Mesenteric fat pad (tissue), 1 donor: ENCODE measurements at places on chromosomes 16 and 17. TPM values are rescaled to one million over a fixed set of nuclear protein-coding genes. Genes with fewer than 3 reads are reported as not detected.

DHRS13 gene
- total RNA-seq: 5.5 TPM

TAT gene
- total RNA-seq: not detected

MYH2 gene
- not detected for total RNA-seq

POLG2 gene
- total RNA-seq: 11.6 TPM

NLRC3 gene
- 1.2 TPM for total RNA-seq

LPO gene
- total RNA-seq: not detected

SCARF1 gene
- 25.7 TPM for total RNA-seq

TLCD2 gene
- 30.1 TPM for total RNA-seq

DNASE1L2 gene
- total RNA-seq: 0.39 TPM

CBX2 gene
- 2.9 TPM for total RNA-seq

MYH3 gene
- 3.8 TPM for total RNA-seq

RNF227 gene
- total RNA-seq: 0.80 TPM

LGALS9B gene
- not detected for total RNA-seq

PIGQ gene
- 32.4 TPM for total RNA-seq

CTRB1 gene
- total RNA-seq: 4.8 TPM

WNK4 gene
- not detected for total RNA-seq

GRCh38 chr17:30393491-30393890 is 14.8 kb downstream of the CPD start:
- no peak for DNase-seq

DNA sequence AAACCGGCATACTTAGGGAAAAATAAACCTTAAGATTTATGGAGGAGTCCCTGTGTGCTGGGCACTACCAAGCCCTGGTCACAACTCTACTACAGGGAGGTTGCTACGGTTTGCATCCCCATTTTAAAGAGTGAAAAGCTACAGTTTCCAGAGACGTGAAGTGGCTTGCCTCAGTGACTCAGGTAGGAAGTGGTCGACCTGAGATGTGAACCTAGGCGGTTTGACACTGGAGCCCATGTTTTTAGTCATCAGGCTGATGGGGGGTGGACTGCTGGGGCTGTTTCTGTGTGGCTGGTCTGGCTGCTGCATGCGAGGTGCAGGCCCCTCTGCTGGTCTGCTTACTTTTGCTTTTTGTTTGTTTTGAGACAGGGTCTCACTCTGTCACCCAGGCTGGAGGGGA is 6.6 kb downstream of the COX6A2 start:
- DNase-seq: no peak

GRCh38 chr17:42414704-42415409 is 8.2 kb downstream of the CAVIN1 start:
- no peak for DNase-seq

- DNase-seq: no peak
Measured at GRCh38 chr17:51397361-51398127, 137.2 kb downstream of the UTP18 start.

DNA sequence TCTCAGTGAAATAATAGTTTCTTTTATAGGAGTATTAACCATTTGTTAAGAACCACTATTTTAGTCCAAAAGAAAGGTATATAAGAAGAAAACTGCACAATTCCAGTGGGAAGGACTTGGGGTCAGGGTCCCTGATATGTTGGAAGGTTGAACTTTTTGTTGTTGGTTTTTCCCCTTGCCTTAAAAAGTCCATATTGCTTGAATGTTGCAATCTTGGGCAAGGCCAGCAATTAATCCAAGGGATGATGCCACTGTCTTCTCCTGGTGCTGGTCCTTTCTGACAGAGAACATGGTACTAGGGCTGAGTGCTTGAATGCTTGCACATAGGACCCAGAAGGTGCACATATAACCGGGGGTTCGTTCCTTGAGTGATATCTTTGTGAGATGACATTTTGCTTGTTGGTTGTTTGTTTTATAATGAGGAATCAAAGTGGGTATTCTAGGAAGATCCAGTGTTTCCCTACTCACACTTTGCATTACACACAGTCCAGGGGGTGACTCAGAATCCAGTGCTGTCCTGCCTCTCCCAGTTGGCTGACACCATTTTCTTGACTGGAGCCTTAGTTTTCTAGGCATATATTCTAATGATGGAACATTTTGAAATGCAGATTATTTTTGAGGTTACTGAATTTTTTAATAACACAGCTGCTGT is 54.9 kb downstream of the SIAH1 start:
- no peak for DNase-seq

DNA sequence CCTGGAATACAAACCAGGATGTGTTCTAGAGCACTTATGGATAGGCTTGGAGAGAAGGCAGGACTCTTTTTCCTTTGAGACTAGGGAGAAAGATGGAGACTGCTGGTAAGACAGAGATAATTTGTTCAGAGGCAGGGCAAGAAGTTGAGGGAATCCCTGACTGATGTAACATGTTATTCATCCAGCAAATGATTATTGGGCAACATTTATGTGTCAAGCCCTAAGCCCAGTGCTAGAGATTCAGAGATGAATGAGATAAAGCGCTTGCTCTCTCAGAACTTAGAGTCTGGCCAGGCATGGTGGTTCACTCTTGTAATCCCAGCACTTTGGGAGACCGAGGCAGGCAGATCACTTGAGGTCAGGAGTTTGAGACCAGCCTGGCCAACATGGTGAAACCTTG is 47.8 kb upstream of the NUFIP2 start:
- DNase-seq: no peak

DNA sequence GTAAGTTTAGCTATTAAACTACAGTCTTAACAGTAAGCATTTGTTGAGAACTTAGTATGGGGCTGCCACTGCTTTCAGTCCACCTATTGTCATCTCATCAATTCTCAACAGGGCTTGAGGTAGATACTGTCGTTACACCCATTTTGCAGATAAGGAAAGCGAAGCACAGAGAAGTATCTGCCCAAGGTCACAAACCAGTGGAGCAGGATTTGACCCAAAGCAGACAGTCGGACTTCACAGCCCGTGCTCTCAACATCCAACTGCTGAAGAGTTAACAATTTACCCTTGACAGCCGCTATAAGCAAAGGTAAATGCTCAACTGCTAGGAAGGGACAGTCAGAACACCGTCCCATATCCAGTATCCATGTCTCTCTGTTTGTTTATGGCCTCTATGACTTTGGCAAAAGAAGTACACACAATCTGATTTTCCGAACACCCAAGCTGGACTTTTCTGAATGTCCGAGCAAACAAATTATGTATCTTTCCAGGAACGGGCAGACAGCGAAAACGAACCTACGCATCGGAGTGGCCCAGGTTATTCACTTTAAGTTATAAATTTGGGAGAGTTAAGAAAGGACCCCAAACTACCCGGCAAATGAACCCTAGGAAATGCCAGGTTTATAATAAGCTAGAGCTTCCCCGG is 1.2 kb downstream of the SIAH1 start:
- no peak for DNase-seq

- peak; percentile 24 for DNase-seq
Measured at GRCh38 chr16:48632137-48632774, 22.3 kb upstream of the N4BP1 start.

DNA sequence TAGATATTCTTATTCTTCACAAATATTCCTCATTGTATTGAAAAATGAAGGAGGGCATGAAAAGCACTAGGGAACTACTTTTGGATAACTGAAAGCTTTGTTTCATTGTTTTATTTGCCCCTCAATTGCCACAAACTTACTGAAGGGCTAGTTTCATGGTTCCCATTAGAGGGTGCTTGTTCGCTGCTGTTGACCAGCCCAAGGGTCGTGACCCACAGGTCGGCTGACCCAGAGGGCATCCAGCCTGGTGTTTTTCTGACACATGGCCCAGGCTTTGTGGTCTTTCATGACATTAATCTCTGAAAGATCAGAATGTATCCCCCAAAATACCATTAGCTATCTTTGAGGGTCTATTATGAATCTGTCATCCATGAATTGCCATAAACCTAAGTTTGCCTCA is 30.0 kb downstream of the DGKE start:
- DNase-seq: no peak

DNA sequence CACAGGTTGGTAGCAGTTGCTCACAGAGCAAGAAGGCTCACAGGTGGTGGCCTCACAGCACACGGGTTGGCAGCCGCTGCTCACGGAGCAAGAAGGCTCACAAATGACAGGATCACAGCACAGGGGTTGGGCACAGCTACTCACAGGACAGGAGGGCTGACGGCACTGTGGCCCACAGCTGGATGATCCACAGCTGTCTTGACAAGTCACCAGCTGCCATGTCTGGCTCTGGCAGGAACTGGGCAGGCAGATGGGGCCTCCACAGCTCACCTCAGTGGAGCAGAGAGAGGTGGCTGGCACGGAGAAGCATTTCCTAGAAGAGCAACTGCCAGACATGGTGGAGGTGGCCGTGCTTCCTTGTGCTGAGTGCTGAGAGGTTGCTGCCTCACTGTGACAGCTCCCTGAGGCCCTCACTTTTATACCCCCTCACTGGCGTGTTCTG is at the start of gene KRTAP16-1:
KRTAP16-1 (minus strand) TSS at position 392 of the 442 bp plus-strand sequence; CDS start at position 336, 56 bp downstream.
- DNase-seq: no peak

DNA sequence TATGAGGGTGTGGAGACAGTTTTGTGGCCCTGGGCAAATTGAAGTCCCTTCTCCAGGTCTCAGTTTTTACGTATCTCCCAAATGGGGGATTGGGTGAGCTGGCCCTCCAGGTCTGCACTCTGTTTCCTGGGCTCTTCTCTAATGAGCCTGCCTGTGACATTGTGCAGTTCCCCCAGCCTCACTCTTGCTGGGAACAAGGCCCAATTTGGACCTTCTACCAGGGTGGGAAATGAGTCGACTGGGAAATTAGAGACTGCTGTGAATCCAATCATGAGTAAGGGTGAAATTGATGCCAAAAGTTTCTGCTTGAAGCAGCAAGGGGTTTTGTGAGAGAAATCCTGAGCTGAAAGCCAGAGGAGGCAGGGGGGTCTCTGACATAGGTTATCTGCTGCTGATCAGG is 71.5 kb upstream of the KSR1 start:
- DNase-seq: peak; percentile 60

- DNase-seq: no peak
Measured at GRCh38 chr16:50195276-50195675, 42.2 kb downstream of the TENT4B start.

GRCh38 chr16:31184888-31185287 is 4.9 kb downstream of the FUS start:
- no peak for DNase-seq

- DNase-seq: no peak
Measured at GRCh38 chr17:14011740-14012405, 57.4 kb upstream of the COX10 start.

DNA sequence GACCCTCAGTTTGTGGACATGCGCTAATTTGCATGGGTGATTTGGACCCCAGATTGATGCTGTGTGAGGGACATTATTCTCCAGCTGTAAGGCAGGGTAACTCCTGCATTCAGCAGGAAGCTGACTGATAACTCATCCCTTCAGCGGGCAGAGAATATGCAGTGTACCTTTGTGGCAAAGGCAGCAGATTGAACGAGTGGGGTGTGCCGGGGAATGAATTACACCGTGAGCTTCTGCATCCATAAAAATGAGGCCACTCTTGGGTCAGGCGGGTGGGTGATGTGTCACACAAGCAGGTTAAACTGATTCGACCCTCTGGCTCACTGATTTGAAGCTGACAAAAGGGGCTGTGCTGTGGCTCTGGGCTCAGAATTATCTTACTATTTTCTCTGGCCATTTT is 128.9 kb upstream of the PMFBP1 start:
- DNase-seq: no peak

DNA sequence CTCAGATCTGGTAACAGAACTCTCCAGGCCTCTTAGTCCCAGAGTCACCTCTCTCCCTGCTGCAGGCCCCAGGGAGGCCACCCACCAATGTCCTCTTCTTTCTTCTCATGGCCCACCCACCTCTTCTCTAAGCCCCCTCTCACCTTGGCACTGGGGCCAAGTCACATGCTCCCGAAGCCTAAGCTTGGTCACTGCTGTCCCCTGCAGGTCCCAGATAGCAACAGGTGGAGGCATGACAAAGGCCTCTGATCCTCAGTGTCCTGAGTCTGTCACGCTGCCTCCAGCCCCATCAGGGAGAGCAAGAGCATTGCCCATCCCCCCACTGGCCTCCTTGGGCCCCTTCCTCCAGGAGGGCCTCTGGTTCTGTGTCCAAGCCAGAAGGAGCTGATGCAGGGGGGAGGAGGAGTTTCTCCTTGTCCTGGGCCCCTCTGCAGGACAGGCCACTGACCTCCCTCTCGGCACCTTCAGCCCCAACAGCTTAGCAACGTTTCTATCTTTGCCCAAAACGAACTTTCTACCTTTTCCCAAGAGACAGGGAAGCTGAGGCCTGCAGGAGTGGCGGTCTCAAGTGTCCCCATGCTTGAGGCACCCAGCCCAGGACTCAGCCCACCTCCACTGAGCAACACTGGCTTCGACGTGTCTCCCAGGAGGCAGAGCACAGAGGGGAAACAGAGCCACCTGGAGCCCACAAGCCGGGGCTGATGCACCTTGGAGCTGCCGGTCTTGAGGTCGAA is 8.6 kb downstream of the P2RX1 start:
- no peak for DNase-seq

- no peak for DNase-seq
Measured at GRCh38 chr17:47630614-47631013, 19.1 kb upstream of the KPNB1 start.

- DNase-seq: no peak
Measured at GRCh38 chr16:83732536-83732935, 75.2 kb upstream of the HSBP1 start.

DNA sequence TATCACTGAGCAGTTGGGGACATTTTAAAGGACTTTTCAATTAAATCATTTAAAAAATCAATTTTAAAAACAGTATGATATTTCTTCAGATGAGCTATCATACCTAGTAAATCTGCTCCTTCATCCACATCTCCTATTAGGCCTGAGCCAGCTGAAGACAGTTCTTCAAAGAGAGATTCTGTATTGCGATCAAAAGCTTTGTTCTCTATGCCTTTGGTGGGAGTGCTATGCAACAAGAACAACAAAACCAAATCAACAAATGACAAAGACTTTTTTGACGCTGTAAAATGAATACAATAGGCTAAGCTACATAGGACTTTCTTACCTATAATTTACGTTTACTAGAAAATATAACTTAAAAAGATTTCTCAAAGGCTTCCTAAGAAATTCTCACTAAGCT is 106.5 kb downstream of the SPAG9 start:
- DNase-seq: no peak

DNA sequence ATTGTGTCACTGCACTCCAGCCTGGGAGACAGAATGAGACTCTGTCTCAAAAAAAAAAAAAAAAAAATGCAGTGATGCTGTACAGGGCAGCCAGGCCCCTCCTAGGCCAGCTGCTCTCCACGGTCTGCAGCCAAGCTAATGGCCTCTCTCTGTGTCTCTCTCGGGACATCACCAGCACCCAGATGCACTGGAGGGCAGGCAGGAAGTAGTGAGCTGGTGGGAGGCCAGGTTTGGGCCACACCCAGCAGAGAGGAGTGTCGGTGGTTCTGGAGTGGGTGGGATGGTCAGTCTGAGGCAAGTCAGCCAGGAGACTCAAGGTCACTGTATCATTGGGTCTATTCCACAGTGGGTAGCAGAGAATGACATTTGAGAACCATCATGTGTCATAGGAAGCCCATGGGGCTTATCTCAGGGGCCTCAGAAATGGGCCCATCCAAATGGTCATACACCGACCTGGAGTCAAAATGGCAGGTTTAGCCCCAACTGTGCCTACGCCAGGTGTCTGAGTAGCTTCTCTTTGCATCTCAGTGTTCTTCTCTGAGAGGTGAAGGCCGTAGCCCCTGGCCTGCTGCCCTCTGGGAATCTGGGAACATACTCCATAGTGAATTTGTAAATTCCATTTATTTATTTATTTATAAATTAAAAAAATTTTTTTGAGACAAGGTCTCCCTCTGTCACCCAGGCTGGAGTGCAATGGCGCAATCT is 22.7 kb downstream of the WNT9B start:
- no peak for DNase-seq

GRCh38 chr16:1257561-1258224 is 1.8 kb downstream of the TPSD1 start:
- no peak for DNase-seq
